ENCODE measurements at places on chromosomes 3 and 15.

GRCh38 chr3:114527036-114527644 lies 233.3 kb downstream of the TIGIT start:
- DNase-seq, result no peak

DNA sequence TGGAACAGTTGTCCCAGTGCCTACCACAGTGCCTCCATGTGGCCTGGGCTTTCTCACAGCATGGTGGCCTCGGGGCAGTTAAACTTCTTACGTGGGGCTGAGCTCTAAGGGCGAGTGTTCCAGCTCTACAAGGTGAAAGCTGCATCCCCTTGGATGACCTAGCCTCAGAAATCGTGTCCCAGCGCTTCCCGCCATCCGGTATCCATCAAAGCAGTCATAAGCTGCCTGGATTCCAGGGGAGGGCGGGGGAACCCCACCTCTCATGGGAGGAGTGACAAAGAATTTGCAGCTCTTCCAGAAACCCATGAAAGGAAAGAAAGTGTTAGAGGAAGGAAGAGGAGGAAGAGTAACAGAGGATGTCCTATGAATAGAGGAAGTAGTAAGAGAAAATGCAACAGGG lies 45.8 kb upstream of the CCDC174 start:
- no peak for DNase-seq

DNA sequence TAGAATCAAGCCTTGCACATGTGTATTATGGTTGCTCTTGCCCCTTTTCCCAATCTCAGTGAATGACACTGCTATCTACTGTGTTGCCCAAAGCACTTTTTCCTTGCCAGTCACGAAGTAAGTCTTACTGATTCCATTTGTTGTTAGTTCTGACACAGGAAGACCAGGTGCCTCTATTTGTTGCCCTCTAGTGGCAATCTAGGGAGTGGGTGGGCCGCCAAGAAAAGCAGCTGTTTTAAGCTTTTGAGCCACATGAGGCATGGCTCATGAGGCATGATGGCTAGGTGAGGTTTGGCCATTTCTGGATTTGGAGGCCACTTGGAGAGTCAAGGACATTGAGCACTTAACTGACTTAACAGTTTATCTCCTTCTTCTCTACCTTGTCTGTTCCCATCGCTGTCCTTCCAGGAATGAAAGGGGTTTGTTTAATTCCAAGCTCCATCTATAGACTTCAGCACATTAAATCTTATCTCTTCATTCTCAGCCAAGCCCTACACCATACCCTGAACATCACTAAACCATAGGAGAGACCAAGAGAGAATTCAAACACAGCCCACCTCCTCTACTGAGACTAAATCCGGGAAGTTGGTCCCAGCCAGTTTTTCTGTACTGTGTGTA lies 103.1 kb downstream of the HCN4 start:
- DNase-seq, result peak; percentile 41

DNA sequence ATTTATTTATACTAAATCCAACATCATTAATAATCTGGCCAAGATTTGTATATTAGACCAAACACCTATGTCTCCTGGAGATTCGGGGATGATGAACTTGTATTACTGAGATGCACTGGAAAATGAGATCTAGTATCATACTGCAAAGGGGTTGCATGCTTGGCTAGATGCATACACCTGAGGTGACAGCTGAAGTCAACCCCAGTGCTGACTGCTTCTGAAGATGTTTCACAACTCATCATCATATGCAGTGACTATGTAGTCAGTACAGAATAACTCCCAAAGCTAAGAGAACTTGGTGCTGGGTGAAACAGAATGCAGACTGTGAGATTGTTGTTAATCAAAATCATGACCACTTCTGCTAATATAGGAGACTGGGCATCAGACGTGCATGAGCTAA lies 1114.2 kb downstream of the NSUN3 start:
- no peak for DNase-seq

DNA sequence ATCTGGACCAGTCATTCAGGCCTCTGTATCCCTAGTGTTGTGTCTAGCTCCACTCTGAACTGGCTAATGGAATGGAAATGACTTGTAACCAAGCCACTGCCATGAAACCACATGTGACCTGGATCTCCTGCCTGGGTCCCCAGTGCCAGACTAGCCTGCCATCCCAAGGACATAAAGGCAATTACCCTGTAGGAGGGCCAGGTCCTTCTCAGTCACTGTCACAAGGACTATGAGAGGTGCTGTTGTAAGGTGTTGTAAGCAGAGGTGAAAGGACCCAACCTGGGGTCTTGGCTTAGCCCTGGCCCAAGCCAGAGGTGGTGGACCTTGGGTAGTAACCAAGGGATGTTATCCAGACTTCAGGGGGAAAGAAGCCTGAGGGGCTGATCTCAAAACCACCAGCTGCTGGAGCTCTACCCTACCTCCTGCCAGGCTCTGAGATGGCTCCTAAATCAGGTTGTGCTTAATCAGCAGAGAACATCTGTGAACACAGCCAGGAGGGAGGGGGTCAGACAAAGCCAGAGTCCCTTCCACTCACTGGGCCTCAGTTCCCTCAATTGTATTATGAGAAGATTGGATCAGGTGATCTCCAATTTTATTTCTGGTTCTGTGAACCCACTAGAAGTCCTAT lies 15.7 kb upstream of the KLHL24 start:
- no peak for DNase-seq

DNA sequence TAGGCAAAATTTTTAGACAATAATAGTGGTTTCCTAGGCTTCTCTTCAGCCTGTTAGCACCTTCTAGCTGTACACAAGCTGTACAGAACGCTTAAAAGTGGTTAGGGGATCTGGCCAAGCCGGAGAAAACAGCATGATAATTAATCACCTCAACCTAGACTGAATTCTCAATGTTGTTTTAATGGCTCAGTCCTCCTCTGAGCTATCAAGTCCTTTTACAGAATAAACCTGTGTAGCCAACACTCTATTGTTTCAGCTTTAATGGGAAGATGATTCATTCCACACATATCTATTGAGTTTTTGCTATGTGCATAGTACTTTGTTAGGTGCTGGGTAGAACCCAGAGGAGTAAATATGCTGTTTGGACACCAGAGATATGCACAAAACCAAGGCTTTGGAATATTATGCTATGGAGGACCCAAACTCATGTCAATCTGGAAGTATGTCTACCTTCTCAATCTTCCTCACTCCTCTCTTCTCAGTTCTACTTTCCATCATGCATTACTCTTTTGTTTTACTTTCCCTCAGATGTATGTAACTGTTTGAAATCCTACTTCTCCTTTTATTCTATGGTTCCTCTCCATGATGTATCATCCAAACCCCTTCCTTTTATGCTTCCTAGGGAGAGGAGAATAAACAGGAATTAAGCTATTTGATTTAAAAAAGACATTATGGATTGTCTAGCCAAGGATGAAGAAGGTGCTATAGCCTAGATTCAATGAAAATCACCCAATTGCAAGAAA lies 27.6 kb upstream of the UBE2E2 start:
- no peak for DNase-seq

DNA sequence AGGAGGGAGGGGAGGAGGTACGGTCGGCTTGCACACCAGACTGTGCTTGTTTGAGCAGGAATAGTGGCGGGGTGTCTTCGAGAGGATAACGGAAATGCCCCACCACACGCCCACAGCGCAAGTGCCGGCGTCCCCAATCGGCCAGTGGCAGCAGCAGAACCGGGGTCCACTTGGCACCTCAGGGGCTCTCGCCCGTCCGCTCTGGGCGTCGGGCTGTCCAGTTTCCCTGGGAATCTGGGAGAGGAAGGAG lies 53.7 kb downstream of the CCDC54 start:
- DNase-seq, result no peak
